ENCODE measurements at places on chromosomes 7 and 10.

DNA sequence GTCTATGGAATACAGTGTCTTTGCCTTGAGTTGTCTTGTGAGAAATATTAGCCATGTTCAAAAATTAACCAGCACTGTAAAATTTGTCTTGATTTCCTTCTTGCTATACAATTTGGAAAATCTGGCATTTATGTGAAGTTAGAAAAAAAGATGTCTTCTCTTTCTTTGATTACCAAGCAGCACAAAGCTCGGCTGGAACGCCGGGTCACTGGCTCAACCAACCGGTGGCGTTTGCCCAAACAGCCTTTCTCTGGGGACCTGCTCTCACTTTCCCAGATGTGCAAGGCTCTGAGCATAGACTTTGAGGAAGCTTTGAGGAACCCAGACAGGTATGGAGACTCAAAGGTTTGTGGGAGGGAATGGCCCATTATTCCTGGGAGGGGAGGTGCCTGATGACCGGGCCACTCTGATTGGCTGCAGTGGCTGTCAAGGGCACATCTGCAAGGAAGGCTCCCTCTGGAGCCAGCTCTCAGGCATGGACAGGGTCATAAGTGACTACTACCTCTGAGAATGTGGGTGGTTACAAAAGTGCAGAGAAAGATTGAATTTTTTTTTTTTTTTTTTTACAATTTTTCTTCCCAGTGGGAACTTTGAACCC, 5.6 kb downstream of the BTBD16 start:
- no peak for DNase-seq

DNA sequence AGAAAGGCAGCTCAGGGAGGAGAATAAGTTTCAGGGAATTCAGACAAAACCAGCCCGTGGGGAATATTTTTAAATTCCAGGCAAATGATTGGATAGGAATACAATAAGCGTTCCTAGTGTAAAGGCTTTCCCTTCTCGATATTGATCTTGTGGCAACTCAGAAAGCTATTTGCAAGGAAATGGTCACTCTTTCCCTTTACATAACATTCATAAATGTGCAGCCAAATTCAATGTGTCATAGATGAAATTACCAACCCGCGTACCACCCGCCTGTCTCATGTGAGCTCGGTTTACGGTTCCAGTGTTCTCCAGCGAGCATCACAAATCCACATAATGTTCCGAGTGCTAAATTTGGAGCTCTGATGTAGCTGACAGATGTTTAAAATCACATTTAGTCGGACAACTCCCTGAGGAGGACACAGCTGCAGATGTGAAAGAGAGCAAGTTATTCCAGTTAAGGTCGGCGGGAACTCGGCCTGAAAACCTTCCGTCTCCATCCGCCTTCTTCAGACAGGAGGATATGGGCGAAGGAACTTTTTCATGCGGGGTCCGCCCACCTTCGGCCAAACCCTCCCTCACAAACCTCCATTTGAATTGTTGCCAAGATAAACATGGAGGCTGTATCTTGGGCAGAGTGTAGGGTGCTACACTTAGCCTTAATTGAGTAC, 327.0 kb downstream of the RNLS start:
- DNase-seq, result no peak

DNA sequence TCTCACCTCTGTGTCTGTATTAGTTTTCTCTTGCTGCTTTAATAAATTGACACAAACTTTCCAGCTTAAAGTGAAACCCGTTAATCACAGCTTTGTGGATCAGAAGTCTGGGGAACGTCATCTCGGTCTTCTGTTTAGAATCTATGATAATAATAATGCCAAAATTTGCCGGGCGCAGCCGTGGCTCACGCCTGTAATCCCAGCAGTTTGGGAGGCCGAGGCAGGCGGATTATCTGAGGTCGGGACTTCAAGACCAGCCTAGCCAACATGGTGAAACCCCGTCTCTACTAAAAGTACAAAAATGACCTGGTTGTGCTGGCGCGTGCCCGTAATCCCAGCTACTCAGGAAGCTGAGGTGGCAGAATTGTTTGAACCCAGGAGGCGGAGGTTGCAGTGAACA, 8.8 kb upstream of the ZPBP start:
- no peak for DNase-seq

DNA sequence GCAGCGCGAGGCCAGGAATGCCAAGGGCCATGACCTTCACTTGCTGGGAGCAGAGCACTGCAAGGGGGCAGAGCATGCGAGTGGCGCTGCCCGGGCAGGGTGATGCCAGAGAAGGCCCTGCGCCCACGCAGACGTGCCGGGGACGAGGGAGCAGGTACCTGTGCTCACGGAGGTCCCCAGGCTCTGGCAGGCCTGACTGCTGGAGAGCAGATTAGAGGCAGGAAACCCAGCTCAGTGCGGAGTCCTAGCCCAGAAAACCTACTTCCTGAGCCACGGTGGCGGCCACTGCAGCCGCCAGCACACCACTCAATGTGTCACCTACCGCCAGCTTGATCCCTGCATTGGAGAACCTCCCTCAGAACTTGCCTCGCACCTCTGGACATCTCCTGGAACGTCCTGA, 148.4 kb downstream of the MAD1L1 start:
- DNase-seq, result peak; percentile 40

DNA sequence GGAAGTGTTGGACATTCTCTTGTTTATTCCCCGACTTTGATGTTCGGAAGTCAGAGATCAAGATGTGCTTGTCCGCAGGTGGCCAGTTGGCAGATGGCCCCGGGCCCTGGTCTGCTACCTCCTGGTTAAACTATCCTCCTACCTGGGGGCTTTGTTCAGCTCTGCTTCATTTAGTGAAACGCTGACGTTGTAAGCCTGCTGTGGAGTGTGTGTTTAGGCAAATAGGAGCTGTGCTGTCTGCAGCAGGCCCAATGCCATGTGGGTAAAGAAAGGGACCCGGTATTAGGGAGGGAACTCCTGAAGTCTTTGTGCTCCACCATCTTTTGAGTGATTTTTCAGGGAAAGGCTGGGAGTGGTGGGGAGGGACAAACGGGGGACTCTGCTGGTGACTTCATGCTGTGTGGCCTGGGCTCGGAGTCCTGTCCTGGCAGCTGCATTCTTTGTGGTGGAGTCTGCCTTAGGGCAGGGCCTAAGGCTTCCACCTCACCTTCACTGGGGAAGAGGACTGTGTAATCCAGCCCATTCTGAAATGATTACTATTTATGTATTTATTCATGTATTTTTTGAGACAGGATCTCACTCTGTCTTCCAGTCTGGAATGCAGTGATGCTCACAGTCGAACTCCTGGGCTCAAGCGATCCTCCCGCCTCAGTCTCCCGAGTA, 171.1 kb upstream of the KLF6 start:
- DNase-seq, result no peak

DNA sequence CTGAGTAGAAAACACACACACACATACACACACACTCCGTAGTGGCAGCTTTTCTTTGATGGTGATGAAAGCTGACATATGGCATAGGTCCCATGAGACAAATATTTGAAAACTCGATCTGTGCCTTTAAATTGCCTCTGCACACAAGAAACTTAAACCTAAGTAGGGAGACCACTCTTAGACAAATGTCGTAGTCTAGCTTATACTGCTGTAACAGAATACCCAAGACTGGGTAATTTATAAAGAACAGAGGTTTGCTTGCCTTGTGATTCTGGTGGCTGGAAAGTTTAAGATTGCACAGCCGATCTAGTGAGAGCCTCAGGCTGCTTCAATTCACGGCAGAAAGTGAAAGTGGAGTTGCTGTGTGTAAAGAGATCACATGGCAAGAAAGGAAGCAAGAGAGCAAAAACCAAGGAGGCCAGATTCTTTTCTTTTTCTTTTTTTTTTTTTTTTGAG, 489.4 kb upstream of the SORCS1 start:
- no peak for DNase-seq

GRCh38 chr10:470339-471003, 219.0 kb downstream of the DIP2C start:
- DNase-seq, result peak; percentile 35

- DNase-seq, result peak; percentile 42
These were observed 6.7 kb upstream of the PAXIP1 start for GRCh38 chr7:155009570-155010157.

DNA sequence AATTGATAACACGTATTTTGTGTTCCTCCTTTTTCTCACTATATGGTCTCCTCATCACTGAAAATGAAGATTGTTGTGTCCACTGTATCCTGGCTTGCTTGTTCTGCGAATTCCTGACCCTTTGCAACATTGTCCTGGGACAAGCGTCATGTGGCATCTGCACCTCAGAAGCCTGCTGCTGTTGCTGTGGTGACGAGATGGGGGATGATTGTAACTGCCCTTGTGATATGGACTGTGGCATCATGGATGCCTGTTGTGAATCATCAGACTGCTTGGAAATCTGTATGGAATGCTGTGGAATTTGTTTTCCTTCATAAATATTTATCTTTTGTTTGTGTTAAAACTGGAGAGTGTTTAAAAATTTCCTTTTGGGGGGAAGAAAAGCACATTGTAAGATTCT, 93.7 kb downstream of the MDFIC start:
- no peak for DNase-seq

- no peak for DNase-seq
These were observed 22.5 kb upstream of the TRIL start for GRCh38 chr7:28980451-28981160.

- no peak for DNase-seq
These were observed 5.3 kb upstream of the COL1A2 start for GRCh38 chr7:94389381-94389780.
